Fibroblast of skin of right quadriceps (primary cell): ENCODE measurements at places on chromosomes 2 and 18.

- no peak for DNase-seq
These were observed 306.8 kb upstream of the SKOR2 start for GRCh38 chr18:47558110-47558750.

GRCh38 chr2:114039677-114040076 is 149.8 kb downstream of the ACTR3 start:
- no peak for DNase-seq

DNA sequence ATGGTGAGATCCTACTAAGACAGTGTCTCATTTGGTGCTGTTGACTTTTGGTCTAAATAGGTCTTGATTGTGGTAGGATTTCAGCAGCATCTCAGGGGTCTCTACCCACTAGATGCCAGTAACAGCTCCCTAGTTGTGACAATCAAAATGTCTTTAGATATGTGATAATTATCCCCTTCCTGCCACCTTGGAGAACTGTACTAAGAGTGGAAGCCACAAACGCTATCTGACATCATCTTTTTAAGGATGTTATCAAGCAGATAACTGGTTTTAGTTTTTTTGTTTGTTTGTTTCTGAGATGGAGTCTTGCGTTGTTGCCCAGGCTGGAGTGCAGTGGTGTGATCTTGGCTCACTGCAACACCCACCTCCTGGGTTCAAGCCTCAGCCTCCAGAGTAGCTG is 3.1 kb downstream of the MGAT5 start:
- DNase-seq, result no peak

DNA sequence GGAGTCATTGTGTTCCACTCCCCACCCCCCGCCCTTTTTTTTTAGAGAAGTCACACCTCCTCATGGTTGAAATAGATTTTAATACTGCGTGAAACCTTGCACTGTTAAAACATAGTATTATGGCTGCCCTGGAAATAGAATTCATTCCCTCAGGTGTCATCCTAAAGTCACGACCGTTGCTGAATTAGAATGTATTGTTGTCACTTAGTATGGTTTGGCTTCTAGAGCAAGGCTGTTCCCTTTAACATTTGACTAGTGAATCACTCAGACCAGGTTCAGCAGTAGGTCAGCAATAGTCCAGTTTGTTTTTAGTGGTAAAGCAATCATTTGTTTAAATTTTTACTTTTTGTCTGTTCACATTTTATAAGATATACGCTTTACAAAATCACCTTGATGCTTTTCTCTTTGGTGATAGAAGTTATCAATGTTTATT is 1.2 kb downstream of the BABAM2 start:
- no peak for DNase-seq

DNA sequence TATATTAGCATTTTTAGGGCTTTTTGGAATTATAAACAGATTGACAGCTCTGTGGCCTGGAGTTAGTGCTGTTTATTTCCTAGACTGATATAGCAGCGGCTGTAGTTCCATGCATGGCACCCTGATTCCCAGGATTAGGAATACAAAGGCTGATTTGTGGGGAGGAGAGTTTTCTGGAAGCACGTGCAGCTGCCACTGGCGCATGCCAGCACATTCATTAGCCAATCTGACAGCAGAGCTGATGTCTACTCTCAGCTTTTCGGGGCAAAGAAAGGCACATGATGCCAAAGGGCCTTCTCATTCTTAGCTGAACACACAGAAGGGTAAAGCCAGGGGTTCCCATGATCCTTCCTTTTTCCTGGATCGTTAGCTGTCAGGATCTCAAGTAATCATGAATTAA is 45.7 kb upstream of the RAPH1 start:
- no peak for DNase-seq
